Thymus (tissue), 14 donors: ENCODE measurements at places on chromosomes 2 and 18.

GRCh38 chr2:175017618-175018414 lies 12.6 kb upstream of the CHN1 start:
- no peak for DNase-seq

GRCh38 chr18:79400091-79400590 lies 4.4 kb downstream of the NFATC1 start:
- no peak for DNase-seq

DNA sequence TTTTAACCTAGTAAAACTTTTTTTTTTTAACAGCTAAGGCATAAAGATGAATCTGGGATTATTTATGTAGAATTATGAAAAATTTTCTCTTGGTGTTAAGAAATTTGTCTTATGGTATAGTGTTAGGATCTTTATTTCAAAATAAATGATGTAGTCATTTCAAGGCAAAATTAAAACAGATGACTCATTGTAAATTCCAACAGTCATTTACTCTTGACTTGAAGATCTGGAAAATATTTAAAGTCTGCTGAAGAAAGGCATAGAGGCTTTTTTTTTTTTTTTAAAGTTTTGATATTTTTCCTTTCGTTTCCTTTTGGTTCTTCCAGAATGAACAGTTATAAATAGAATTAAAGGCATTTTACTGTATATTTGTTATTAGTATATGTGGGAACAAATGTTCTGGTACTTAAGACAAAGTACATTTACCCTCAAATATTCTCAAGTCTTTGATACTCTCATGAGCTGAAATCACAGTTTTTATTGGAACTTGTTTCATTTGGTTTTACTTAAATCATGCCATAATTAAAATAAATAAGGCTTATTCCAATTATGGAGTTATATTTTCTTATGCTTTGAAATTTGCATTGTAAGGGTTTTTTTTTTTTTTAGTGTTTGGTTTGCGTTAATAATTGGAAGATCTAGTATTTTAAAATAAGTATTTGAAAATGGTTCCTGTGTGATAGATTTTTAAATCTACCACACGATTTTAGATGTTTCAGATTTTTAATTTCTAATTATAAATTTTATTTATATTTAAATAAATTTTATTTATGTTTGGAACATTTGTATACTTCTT lies 29.9 kb downstream of the GLS start:
- no peak for DNase-seq

DNA sequence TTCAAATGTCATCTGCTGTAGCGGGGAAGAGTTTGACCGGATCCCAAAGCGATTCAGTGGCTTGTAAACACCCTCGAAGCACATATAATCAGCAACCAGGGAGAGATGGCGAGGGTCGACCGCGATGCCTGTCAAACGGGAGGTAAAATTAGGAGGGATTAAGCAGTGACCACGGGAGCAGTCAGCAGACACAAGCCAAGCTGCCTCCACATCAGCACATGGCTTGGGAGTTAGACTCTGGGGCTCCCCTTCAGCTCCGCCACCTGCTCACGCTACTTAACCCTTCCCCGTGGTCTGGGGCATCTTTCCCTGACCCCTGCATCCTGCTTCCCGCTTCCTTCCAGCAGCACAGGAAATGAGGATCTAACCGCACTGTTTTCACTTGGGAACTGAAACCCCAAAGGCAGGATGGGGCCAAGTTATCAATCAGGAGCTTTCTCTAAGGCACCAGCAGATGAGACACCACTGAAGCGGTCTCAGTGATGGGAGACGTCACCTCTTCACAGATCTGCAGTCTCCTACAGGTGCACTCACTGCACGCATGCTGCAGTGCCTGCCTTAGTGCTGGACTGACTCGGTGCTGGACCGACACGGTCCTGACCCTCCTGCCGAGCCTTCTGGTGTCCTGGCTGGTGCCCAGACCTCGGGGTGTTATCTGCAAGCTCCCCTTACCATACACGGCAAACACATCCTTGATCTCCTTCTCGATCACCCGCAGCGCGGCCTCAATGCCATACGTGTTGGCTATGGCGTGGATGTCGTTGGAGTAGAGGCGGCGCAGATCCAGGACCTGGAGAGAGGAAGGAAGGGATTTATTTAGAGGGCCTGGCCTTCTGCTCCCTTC lies 77.5 kb downstream of the POLR1A start:
- DNase-seq: no peak

GRCh38 chr2:27889774-27890145 lies 427 bp downstream of the RBKS start:
- peak; percentile 3 for DNase-seq

DNA sequence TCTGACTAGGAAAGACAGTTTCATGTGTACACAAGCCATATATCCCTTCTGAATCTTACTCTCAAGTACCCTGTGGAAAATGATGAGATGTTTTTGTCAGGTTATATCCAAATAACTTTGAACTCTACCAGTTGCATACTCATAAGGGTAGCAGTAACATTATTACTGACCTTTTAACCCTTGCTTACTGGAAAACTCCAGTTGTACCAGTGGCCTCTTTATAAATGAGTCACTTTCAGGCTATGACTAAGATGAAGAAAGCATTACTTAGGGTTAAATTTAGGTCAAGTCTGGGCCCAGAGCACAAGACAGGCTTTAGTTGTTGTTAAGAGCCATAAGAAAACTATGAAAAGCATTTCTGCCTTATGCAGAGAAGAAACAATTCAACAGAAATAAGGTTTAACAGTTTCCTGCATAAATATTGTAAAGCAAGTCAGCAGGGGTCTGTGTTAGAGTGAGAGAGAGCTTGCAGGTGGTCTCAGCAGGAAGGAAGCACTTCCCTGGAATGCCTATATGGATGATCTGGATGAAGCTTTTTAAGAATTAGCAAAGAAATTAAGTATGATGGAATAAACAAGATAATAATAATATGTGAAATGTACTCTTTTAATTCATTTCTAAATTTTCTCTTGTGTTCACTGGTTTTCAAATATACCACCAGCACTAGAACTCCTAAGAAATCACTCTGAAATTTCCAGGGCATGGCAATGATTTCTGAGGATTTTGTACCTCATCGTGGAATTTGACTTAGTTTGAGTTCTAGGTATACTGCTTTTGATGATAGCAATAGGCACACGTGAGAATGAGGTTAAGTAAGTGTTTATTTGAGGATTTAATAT lies 126.6 kb downstream of the UBE2E3 start:
- DNase-seq: no peak
